ENCODE measurements at places on chromosomes 1 and 21. TPM values are rescaled to one million over a fixed set of nuclear protein-coding genes. Genes with fewer than 3 reads are reported as not detected.

- peak; percentile 30 for DNase-seq
Measured at GRCh38 chr21:34524646-34525601, 12.9 kb upstream of the KCNE1 start.

DNA sequence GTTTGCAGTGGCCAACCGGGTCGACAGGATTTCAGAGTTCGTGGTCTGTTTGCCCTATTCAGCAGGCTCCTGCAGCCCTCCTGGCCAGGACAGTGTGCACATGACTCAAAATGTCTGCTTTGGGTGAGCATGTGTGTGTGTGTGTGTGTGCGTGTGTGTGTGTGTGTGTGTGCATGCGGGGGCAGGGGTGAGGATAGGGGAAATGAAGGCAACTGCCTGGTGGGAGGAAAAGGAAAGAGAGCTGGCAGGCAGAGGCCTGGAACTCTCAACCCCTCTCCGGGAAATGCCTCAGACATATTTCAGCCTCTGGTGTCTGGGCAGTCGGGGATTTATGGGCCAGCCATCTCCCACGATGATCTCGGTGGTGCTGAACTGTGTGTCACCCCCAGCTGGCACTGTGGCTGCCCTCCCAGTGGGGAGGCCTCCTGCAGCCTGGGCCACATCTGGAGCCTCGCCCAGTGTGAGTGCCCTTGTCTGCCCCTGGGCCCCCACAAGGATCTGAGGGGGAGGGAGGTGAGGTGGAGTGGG lies 15.2 kb downstream of the CDCP2 start:
- peak; percentile 63 for DNase-seq

- peak; percentile 100 for DNase-seq
Measured at GRCh38 chr1:206503591-206504362, 3.6 kb upstream of the RASSF5 start.

DNA sequence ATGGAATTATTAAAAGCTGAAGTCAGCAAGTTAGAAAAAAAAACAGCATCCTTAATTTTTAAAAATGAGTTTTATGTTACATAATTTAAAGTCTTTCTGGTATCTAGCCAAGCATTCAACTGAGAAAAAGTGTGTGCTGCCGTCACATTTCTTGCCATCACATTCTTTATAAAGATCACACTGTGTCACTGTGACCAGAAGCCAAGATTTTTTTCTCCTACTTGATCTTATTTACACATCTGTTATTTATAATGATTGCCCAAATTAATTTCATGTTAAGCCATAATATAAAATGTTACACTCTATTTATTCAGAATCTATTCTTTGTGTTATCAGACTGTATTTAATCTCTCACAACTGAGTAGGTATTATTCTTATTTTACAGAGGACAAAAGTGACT lies 1603.7 kb downstream of the PLA2G4A start:
- no peak for DNase-seq

DNA sequence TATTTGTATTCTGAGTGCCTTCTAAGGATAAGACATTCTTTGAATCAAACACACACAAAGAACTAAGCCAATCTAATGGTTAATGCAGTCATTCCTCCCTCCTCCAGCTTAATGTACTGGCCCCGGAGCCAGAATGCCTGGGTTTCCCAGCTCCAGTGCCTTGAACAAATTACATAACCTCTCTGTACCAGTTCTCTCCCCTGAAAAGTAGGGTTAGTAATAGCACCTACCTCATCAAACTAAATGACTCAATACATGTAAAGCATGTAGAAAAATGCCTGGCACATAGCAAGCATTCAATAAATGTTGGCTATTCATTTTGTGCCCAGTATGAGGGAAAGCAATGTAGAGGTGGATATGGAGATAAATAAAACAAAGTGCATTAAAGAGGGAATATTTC lies 14.0 kb downstream of the C1orf52 start:
- DNase-seq: no peak

- no peak for DNase-seq
Measured at GRCh38 chr1:156911577-156912298, 8.7 kb upstream of the LRRC71 start.

DNA sequence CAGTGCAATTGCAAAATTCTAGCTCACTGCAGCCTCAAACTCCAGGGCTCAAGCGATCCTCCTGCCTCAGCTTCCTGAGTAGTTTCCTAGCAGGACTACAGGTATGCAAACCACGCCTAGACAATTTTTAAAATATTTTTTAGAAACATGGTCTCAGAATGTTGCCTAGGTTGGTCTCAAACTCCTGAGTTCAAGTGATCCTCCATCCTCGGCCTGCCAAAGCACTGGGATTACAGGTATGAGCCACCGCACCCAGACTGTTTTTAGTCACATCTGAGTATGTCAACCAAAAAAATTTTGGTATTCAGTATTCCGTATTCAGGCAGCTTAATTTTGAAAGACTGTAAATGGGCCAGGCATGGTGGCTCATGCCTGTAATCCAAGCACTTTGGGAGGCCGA lies 11.2 kb downstream of the TARBP1 start:
- no peak for DNase-seq

DNA sequence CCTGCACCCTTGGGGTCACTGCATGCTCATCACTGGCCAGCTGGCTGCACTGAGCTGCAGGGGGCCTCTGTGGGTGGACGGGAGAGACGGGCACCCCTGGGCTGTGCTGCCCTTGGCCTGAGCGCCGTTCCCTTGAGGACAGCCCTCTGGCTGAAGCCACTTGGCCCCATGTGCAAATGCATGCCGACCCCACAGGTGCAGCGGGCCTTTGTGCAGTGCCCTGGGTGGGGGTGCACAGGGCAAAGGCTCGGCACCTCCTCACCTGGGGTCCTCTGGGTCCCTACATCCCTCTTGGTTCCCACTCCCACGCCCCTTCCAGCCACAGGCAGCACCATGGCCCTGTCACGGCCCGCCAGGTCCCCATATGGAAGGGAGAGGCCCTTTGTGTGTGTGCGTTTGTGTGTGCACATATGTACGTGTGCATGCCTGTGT lies 41.3 kb downstream of the COQ8A start:
- no peak for DNase-seq

DNA sequence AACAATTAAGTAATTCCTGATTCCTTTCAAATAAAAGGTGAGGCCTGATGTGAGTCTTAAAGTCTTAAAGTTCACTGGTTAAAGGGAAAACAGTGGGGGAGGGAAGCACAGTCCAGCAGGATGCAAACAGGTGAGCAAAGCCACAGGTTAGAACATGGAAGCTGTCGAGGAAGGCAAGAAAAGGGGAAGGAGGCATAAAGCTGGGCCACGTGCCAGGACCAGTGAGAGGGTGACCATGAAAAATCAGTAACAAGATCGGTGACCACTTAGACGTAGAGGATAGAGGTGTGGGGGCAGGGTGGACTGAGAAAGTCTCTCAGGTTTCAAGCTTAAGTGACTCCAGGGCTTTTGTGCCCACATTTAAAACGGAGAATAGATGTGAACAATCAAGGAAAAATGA lies 231.3 kb downstream of the SETD4 start:
- no peak for DNase-seq

DNA sequence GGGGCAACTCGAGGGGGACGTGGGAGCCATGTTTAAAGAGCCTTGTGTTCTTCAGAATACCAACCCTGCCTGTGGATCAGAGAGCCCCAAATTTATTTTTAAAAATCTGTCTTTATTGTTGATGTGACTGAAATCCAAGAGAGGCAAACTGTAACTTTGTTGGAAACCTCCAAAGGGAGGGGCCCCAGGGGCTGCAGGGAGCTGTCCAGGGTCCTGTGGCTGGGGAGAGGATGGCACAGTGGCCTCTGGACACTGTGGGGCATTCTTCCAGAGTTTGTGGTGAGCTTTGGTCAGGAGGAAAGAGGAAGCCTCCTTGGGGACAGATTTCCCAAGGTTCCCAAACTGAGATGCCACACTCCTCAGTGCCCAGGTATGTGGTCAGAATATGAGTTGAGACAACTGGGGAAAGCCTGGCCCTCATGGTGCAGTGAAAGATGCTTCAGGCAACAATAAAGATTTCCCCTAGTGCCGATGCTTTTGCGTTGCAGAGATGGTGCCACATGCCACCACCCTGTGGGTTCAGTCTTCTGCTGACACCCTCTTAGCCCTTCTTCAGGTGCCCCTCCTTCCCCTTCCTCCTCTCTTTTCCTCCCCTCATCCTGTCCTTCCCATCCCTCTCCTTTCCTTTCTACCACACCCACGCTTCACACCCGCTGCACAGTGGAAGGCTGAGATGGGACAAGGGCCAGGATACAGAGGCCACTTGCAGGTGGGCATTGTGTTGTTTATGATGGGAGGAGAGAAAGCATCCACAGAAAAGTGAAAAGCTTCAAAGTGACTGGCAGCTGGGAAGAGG lies 122.1 kb downstream of the UCK2 start:
- peak; percentile 42 for DNase-seq

GRCh38 chr1:93095804-93096585 lies 16.9 kb downstream of the MTF2 start:
- no peak for DNase-seq

- peak; percentile 88 for DNase-seq
Measured at GRCh38 chr1:61588736-61589672, 135.9 kb downstream of the TM2D1 start.

- no peak for DNase-seq
Measured at GRCh38 chr1:156128308-156128653, 13.8 kb downstream of the LMNA start.

DNA sequence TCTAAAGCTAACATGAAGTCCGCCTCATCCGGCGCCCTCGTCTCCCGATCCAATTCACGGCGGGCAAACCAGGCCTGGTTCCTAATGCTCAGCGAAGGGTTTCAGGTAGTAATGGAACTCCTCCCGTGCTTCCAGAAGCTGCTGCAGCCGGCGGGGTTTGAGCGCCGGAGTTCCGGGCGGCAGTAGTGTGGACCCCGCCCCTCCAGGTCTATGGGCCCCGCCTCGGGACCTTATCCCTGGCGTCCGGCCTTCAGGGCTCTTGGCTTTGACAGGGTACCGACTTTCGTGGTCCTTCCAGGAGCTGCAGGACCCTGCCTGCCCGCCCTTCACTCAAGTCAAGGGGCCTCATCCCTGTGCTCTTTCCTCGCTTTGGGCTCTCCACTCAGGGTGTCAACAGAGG lies 304.1 kb downstream of the FAM72C start:
- no peak for DNase-seq

- no peak for DNase-seq
Measured at GRCh38 chr1:143652744-143653428, 318.9 kb downstream of the FAM72C start.

- peak; percentile 67 for DNase-seq
Measured at GRCh38 chr21:27570306-27570868, 603.5 kb upstream of the ADAMTS5 start.

GRCh38 chr1:51284487-51284954 lies 45.8 kb downstream of the TTC39A start:
- no peak for DNase-seq

DNA sequence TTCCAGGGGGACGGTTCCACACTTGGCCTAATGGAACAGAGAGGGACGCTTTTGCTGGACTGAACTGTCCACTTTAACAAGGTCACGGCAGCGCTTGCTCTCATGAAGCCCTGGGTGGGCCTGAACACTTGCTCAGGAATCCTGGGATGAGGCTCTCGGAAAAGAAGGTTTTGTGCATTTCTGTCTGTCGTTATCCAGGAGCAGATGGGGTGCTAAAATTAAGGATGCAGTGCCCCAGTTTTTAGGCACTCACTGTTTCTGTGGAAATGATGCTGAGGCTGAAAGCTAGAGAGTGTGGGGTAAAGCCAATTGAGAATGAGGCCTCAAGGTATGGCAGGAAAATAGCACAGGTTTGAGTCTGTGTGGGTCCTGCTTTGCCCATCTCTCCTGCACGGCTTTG lies 111.0 kb downstream of the DAB1 start:
- DNase-seq: no peak

DNA sequence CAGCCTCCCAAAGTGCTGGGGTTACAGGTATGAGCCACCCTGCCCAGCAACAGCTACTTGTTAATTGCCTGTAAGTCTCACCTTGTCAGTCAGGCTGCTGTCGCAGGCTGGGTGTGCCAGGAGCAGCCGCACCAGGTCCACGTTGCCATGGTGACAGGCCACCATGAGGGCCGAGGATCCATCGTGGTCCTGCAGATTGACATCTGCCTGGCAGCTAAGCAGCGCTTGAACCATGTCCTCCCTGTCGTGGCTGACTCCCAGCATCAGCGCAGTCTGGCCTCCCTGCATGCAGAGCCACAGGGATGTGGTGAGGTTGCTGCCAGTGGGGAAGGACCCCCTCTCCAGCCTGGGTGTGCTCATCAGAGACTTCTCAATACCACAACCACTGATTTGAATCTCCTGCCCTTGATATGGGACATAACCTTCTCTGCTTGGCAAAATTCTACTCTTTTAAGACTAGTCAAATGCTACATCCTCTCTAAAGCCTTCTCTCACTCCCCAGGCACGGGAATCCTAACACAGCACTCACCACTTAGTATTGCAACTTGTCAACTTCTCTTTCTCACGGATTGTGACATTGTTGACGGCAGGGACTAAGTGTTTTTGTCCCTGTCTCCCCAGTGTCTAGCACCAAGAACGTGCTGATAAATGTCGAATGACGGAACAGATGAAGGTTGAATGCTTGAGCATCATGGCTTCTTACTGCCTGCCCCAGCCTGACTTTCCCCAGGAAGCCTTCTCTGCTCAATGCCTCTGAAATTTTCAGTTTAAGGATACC lies 52.9 kb downstream of the L1TD1 start:
- DNase-seq: no peak

DNA sequence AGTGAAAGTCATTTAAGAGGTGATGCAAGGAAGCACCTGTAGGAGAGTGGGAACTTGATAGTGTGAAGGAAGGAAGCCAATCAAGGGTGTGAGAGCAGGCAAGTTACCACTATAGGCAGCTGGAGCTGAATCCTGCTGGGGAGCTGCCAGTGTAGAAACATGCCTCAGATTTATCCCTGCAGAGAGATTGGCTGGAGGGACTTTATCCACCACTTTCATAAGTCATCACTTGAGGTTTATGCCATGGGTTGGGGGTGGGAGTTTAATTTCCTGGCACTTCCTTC lies 443.6 kb downstream of the PLPP3 start:
- no peak for DNase-seq

- DNase-seq: peak; percentile 54
Measured at GRCh38 chr1:17437580-17438317, 1.7 kb downstream of the RCC2 start.

DNA sequence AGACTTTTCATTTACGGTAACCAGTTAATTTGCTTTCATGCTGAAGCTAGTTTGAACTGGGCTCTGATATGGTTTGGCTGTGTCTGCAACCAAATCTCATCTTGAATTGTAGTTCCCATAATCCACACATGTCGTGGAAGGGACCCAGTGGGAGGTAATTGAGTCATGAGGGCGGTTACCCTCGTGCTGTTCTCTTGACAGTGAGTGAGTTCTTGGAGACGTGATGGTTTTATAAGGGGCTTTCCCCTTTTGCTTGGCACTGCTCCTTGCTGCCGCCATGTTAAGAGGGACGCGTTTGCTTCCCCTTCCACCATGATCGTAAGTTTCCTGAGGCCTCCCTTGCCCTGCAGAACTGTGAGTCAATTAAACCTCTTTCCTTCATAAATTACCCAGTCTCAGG lies 10.3 kb upstream of the FHAD1 start:
- DNase-seq: no peak

Gene EFNA4
- 37.4 TPM for total RNA-seq

Gene GPR89A
- 38.3 TPM for total RNA-seq

Gene TRIM46
- 5.4 TPM for total RNA-seq

Gene SDC3
- 10.0 TPM for total RNA-seq

Gene FAM72D
- total RNA-seq: 10.7 TPM

Gene ATF3
- total RNA-seq: 275 TPM

Measured in PC-3 (cell line).